Naive thymus-derived CD8-positive, alpha-beta T cell (primary cell): ENCODE measurements at places on chromosomes 1 and 21. TPM values are rescaled to one million over a fixed set of nuclear protein-coding genes. Genes with fewer than 3 reads are reported as not detected.
A peak's percentile ranks its signal among the peaks of the same experiment; 100 is the strongest.

DNA sequence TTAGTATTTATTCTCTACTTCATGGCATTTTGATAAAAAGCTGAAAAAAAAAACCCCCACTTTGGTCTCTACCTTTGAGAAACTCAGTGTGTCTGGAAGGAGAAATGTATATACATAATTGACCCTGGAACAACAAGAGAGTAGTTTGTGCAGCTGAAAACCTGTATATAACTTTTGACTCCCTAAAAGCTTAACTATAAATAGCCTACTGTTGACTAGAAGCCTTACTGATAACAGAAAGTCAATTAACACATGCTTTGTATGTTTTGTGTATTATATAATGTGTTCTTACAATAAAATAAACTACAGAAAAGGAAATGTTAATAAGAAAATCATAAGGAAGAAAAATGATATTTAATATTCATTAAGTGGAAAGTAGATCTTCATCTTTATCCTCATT is 88.0 kb downstream of the NEK7 start:
- no peak overlapping the region for H3K4me3 ChIP-seq
- DNase-seq = no peak
- peaks cover 12% of the 10 kb centered on the region for H3K36me3 ChIP-seq
- H3K4me1 ChIP-seq = peaks cover 36% of the 10 kb centered on the region
- H3K27me3 ChIP-seq = no peaks in the 10 kb centered on the region

- peaks cover 22% of the 10 kb centered on the region for H3K27me3 ChIP-seq
- no peak for DNase-seq
- H3K36me3 ChIP-seq = no peaks in the 10 kb centered on the region
- no peak overlapping the region for H3K27ac ChIP-seq
Observed at GRCh38 chr1:219812491-219813203, 115.7 kb downstream of the SLC30A10 start.

GRCh38 chr21:38293765-38294164 is 37.0 kb downstream of the KCNJ15 start:
- peak overlapping the region; percentile 24 for H3K4me3 ChIP-seq
- H3K27ac ChIP-seq = no peak overlapping the region
- no peaks in the 10 kb centered on the region for H3K36me3 ChIP-seq
- peaks cover 17% of the 10 kb centered on the region for H3K4me1 ChIP-seq

- no peaks in the 10 kb centered on the region for H3K36me3 ChIP-seq
- no peak for DNase-seq
- H3K27ac ChIP-seq = no peak overlapping the region
- peaks cover 16% of the 10 kb centered on the region for H3K27me3 ChIP-seq
- H3K4me3 ChIP-seq = no peak overlapping the region
Observed at GRCh38 chr1:60797351-60797750, 285.0 kb upstream of the NFIA start.

DNA sequence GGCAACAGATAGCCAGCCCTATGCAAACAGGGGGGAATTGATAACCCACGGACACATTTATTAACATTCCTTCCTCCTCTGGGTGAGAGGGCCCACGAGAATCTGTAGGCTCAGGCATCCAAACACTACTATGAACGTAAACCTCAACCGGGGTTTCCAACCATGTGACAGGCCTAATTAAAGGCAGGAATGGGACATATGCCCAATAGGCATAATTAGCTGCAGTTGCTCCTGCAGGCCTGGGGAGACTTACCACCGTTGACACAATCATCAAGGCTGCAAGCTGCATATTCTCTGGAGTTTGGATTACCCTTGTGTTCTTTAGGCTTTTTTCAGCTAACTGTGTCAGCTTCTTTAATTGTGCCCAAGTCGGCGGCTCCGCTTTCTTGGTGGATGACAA is 22.2 kb upstream of the GBP1 start:
- no peak overlapping the region for H3K27ac ChIP-seq
- DNase-seq = no peak
- H3K36me3 ChIP-seq = no peaks in the 10 kb centered on the region
- H3K27me3 ChIP-seq = no peaks in the 10 kb centered on the region

GRCh38 chr1:224212618-224213061 is 29.6 kb downstream of the DEGS1 start:
- no peaks in the 10 kb centered on the region for H3K36me3 ChIP-seq
- H3K4me1 ChIP-seq = peaks cover 3% of the 10 kb centered on the region
- H3K4me3 ChIP-seq = no peak overlapping the region
- no peak for DNase-seq
- H3K27me3 ChIP-seq = no peaks in the 10 kb centered on the region
- H3K27ac ChIP-seq = no peak overlapping the region

GRCh38 chr1:115275216-115275615 is 62.8 kb downstream of the NGF start:
- no peaks in the 10 kb centered on the region for H3K36me3 ChIP-seq
- DNase-seq = no peak
- H3K27me3 ChIP-seq = peaks cover 25% of the 10 kb centered on the region
- no peaks in the 10 kb centered on the region for H3K4me1 ChIP-seq
- no peak overlapping the region for H3K27ac ChIP-seq
- no peak overlapping the region for H3K4me3 ChIP-seq

DNA sequence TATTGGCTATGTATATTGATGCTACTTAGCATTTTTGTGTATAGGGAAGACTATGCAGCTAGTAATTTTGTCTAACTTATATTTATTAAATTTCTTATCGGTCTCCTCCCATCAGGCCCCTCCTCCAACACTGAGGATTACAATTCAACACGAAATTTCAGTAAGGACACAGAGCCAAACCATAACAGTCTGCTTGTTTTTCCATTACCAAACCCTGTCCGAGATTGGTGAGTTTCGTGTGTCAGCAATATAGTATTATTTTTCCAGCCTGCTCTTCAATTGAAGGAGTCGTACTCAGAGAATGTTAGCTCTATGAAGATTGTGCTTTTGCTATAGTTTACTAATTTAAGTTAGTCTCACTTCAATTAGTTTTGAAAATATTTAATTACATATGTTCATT is 1495.3 kb downstream of the MRPL39 start:
- no peak overlapping the region for H3K4me3 ChIP-seq
- no peak overlapping the region for H3K27ac ChIP-seq
- no peak for DNase-seq
- H3K4me1 ChIP-seq = no peaks in the 10 kb centered on the region

- DNase-seq = peak; percentile 18
- no peaks in the 10 kb centered on the region for H3K36me3 ChIP-seq
- H3K27me3 ChIP-seq = no peaks in the 10 kb centered on the region
- peak overlapping the region; percentile 84 for H3K27ac ChIP-seq
- H3K4me1 ChIP-seq = peaks cover 38% of the 10 kb centered on the region
Observed at GRCh38 chr1:39955547-39956539, 898 bp downstream of the MFSD2A start.

DNA sequence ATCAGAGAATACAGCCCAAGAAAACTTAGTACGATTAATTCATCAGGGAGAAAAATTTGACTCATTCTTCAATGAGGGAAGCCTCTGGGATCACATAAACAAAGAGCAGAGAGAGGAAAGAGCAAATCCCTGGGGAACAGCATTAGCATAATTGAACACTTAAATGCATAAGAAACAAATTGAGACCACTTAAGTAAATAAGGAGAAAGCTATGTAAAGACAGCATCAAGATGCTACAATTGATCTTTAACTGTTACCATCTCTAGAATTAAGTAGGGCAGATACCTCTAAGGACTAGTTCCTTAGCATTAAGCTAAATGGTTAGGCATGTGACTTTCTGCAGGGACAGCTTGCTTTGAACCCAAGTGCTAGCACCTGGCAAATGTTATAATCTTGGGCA is 265.1 kb upstream of the NEGR1 start:
- no peaks in the 10 kb centered on the region for H3K4me1 ChIP-seq
- peaks cover 1% of the 10 kb centered on the region for H3K27me3 ChIP-seq
- no peaks in the 10 kb centered on the region for H3K36me3 ChIP-seq
- no peak overlapping the region for H3K27ac ChIP-seq

DNA sequence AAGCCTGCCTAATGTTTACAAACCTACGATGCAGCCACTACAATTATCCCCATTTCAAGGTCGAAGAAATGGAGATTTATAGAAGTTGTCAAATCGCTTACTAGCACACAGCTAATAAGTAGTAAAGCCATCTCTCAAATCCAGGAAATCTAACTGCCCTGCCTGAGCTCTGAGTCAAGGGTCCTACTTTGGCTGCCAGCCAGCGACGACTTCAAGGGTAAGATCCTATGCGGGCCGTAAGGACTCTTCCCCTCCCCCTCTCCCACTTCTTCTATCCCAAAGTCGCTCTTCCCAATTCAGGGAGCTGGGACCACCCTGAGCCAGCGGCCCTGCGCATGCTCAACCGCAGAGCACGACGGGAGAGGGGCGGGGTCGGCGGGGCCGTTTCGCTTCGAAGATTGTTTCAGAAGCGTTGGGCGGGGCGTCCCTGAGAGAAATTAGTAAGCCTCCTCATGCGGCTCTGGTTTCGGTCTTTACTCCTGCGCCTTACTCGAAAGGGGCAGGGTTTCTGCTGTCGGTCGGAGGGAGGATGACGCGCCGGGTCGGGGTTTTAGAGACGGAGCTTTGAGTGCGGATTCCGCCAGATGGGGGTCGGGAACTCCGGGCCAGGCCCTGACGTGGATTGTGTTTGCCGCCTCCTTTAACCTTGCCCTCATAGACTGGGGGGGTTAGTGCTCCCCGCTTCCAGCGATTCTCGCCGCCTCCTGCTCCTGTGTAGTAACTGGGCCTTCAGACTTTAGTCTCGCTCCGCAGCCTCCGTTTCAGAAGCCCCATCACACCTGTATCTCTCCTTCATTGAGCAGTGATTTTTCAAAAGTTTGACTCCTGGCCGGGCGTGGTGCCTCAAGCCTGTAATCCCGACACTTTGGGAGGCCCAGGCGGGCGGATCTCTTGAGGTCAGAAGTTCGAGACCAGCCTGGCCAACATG is at the start of gene ZMYM1:
Gene ZMYM1, plus strand, starts transcription at position 383 of the 928 bp plus-strand sequence. CDS start 14,603 bp downstream, outside the sequence.
- H3K27ac ChIP-seq = peak within 1 kb of the TSS; percentile 99
- H3K36me3 ChIP-seq = peaks cover 13% of the 10 kb centered on the region
- H3K4me1 ChIP-seq = peaks cover 40% of the 10 kb centered on the region
- DNase-seq = peak; percentile 72

DNA sequence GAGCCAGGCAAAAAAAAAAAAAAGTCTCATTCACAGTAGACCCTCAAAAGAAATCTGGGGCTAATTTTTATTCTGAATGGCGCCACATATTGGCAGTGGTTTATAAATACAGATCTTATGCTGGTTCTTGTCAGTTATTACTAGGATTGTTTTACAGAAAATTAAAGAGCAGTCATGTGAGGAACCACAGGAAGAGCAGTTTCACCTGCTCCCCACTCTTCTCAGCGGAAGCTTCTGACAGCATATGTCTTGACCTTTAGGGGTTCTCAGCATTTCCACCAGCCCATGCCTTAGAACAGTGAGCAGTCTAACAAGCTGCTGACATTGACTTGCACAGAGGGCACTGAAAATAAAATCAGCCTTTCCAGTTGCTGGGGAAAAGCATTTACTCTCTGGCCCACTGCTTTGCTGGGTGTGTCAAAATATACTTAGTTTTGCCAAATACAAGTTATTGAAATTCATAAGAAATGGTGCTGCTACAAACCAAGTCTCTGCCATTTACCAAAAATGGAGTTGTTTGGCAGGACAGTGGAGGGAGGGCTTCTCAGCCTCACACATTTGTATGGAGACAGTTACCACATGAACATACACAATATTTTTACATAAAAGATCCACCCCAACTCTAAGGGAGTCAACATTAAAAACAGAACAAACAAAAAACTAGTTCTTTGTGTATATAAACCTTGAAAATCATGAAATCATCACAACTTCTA is 144.2 kb downstream of the SYT2 start:
- no peaks in the 10 kb centered on the region for H3K36me3 ChIP-seq
- DNase-seq = peak; percentile 19
- H3K27me3 ChIP-seq = no peaks in the 10 kb centered on the region
- no peak overlapping the region for H3K4me3 ChIP-seq
- H3K27ac ChIP-seq = no peak overlapping the region
- H3K4me1 ChIP-seq = peaks cover 1% of the 10 kb centered on the region

- H3K36me3 ChIP-seq = peaks cover 6% of the 10 kb centered on the region
- peaks cover 26% of the 10 kb centered on the region for H3K27me3 ChIP-seq
- no peak overlapping the region for H3K27ac ChIP-seq
Observed at GRCh38 chr1:170735366-170736263, 71.7 kb downstream of the PRRX1 start.

DNA sequence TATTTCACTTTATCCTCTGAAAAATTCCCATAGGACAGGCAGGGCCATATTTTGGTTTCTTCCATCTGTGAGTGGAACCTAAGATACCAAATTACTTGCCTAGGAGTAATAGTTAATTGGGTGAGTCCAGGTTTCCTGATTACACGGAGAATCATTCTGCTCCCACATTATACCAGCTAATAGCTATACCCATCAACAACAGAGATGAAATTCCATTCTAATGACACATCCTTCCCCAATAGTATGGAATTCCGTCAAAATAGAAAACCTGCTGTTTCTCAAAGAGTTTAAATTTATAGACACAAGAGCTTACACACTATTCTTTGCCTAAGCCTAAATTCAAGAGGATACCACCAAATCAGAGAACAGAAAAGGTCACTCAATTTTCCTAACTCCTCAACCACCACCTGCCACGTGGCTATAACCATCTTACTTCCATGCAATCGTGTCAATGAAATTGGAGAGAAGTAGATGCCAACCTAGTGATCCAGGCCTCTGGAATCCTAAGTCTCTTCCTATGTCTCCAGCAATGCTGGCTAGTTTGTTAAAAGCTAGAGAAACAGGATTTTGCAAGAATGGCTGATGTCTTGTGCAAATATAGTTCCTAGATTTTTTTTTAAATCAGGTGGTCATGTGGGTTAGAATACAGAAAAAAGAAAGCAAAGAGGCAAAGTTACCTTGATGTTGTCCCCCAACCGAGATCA is 6.2 kb downstream of the PPT1 start:
- peaks cover 93% of the 10 kb centered on the region for H3K36me3 ChIP-seq
- no peaks in the 10 kb centered on the region for H3K27me3 ChIP-seq
- H3K27ac ChIP-seq = no peak overlapping the region
- peaks cover 19% of the 10 kb centered on the region for H3K4me1 ChIP-seq
- no peak overlapping the region for H3K4me3 ChIP-seq
- no peak for DNase-seq

DNA sequence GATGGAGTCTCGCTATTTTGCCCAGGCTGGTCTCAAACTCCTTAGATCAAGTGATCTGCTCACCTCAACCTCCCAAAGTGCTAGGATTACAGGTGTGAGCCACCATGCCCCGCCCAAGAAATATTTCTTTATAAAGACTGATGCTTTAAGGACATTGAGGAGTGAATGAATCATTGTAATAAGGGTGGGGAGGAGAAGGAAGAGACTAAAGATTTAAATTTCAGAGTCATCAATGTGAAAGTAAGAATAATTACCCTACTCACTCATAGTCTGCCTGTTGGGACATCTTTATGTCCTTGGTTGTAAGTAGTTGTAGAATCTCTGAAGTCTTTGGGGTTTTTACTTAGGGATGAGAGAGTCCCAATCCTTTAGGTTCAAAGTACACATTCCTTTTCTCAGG is 7.3 kb downstream of the KDM1A start:
- H3K27me3 ChIP-seq = no peaks in the 10 kb centered on the region
- H3K27ac ChIP-seq = no peak overlapping the region
- peaks cover 13% of the 10 kb centered on the region for H3K36me3 ChIP-seq
- H3K4me3 ChIP-seq = no peak overlapping the region
- H3K4me1 ChIP-seq = peaks cover 82% of the 10 kb centered on the region

BEND5 gene
- 8.9 TPM for total RNA-seq

SPTA1 gene
- not detected for total RNA-seq

C1orf53 gene
- total RNA-seq = not detected

OLFML2B gene
- total RNA-seq = 0.63 TPM

PTTG1IP gene
- 68.7 TPM for total RNA-seq

COL8A2 gene
- total RNA-seq = 0.31 TPM

HSD17B7 gene
- total RNA-seq = 33.5 TPM
